A549 (cell line): ENCODE measurements at places on chromosomes 3 and 15.
A peak's percentile ranks its signal among the peaks of the same experiment; 100 is the strongest.

DNA sequence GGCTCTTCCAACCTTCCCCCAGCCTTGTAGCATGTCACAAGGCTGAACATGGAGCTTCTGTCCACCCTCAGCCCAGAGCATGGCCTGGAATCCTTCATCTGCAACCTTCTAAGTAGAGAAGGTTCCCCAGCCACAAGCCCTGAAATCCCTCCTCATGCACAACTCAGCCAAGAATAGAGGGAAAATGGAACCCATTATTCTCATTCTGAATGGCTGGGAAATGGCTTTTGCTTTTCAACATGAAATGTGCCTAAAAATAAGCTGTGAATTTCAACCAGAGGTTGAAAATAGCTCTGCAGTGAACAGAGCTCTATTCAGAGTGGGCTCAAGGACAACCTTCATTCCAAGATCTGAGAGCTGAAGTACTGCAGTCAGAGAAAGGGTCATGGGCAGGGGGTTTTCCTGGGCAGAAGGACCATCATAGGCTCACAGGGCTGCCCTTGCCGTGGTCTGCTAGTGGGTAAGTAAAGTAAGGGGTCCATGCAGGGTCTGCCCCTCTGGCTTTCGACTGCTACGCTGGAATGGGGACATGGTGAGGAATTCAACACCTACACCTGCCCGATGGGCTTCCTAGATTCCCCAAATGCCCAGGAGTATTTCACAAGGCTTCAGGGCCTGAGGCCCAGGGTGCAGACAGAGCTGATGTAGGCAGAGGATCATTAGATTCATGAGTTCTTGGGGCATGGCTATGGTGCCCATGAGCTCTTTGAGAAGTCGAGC is 35.9 kb downstream of the POC1A start:
- no peak for DNase-seq

DNA sequence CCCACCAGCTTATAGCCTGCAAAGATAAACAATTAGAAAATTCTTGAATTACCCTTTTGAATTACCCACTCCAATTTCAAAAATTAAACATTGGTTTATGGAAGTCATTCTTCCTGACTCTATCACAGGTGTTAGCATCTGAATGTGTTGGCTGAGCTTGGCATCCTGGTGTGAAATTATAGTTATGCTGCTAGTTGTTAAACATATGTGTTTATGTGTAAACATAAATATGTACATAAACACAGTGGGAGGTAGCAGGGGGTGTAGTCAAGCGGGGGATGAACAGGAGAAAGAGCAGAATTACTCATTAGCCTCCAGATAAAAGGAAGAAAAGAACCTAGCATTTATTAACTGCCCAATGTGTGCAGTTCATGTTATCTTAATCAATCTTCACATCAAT is 530.2 kb downstream of the MCTP2 start:
- DNase-seq: no peak

DNA sequence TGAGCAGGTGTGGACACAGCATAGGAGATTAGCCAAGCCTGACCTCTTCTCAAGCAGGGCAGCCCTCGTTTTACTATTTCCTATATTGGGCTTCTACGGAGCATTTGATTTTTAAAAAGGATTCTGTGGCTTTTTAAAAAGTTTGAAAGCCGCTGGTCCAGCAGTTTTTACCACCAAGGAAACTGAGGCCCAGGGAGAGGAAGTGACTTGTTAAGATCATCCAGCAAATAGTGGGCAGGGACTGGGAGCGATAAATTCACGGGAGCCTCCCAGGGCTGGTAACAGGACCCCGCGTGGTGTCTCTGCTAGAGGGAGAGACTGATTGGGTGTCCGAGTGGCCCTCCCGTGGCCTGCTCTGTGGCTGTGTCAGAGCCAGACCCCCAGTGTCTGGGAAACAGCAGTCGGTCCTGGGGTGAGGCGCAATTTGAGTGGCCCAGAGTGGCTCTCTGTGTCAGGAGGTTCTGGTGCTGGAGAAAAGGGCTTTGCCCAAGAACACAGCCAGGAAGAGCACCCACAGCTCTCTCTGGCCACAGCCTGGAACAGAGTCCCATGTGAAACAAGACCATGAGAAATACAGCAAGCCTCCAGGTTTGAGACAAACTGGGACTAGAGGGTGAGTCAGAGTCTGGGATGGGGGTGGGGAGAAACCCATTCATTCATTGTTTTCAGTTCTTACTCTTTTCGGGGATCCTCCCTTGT is 4.2 kb downstream of the FURIN start:
- peak; percentile 61 for DNase-seq

GRCh38 chr3:14915636-14916222 is 31.7 kb upstream of the NR2C2 start:
- no peak for DNase-seq

GRCh38 chr3:59517388-59517787 is 467.6 kb upstream of the CFAP20DC start:
- DNase-seq: no peak

- DNase-seq: no peak
Measured at GRCh38 chr3:183370391-183370790, 58.0 kb downstream of the MCF2L2 start.
